ENCODE measurements at places on chromosomes 6 and 20.

DNA sequence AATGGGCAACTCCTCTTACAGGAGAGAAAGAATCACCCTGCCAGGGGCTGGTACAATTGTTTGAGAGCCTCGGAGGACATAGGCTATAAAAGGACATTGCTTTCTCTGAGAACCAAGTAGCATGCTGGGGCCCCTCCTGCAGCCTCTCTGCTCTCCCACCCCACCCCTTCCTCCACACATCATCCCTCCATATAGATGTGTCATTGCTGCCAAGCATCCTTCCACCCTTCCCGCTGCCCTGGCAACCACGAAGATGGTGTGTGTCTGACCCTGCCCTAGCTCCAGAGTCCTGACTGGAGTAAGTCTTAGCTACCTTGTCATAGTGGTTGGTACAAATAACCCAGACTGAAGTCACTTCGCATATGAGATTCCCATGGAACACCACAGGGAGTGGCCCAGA is 129.7 kb downstream of the SNX5 start:
- DNase-seq = no peak

DNA sequence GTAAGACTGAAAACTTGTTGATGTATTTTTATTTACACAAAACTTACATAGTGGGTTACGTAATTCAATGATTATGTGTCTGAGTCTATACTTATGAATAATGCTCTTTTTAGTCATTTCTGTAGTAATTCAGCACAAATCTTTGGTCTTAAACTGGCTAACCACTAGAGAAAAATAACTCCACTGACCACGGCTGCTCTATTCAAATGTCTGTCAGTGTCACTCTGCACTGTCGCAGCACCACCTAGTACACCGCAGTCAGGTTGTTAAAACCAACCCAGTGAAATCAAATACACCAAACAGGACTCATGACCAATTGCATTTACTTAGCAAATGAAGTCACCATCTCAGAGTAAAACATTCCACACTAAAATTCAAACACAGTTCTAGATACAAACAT is 93.5 kb upstream of the CCDC28A start:
- DNase-seq = no peak

GRCh38 chr6:137602313-137603197 is 108.4 kb upstream of the OLIG3 start:
- DNase-seq = no peak

- DNase-seq = no peak
Measured at GRCh38 chr6:158046201-158047126, 64.8 kb downstream of the SYNJ2 start.
